ENCODE measurements at places on chromosomes 7 and 10.

- DNase-seq, result no peak
Measured at GRCh38 chr7:88665892-88666514, 93.5 kb upstream of the ZNF804B start.

DNA sequence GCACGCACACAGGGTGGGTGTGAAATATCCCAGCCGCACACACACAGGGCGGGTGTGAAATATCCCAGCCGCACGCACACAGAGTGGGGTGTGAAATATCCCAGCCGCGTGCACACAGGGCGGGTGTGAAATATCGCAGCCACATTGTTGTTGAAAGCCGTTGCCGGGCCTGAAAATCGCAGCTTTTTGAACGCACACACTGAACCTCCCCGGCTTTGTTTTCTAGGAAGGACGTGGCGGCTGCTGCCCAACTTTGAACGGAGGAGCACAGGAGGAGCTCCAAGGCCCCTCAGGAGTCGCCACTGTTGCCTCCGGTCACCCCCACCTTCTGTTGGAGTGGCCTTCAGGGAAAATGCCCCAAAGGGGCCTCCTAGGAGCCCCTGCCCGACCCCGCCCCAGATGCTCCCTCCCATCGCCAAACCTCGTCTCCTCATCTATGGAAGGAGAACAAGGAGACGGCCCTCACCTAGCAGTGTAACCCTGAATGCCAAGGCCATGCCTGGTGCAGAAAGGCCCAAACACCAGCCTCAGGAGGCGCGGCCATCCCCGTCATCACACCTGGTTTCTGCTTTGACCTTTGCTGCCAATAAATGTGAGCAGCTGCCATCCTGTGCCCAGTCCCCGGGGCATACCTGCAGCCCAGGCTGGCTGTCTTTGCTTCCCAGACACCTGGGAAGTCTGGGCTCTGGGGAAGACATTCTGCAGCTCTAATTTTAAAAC is 318.6 kb downstream of the PTPRN2 start:
- no peak for DNase-seq

DNA sequence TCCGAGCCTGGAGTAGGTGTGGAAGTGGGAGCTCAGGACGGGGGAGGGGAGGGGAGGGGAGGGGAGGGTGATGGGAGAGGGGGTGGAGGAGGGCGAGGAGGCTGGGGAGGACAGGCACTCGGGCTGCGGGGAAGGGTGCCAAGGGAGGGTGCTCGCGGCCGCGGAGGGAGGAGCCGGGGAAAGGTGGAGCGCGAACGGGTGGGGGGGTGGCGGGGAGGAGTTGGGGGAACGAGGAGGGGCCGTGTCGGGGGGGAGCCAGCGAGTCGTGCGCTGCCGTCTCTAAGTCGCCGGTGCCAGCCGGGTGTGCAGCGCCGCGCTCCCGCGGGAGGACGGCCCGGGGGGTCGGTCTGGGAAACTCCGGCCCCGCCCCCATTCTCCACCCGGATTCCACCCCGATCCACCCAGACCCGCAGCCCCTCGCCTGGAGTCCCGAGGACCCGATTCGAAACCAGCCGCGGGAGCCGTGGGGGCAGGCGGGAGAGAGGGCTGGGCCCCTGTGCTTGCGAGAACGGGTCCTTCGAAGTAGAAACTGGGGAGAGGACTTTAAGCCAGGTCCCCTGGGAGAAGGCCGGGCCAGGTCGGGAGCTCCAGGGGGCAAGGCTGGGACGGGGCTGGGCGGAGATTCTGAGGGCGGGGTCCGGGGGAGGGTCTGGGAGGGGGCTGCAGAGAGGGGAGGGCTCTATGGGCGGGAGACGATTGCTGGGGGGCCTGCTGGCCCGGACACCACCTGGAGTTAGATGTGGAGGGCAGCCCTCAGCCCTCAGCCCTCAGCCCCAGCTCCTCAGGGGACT is at the start of gene ZNF467:
TSS of gene ZNF467 (minus strand) at position 143 of the 791 bp plus-strand sequence. CDS start 2,556 bp downstream, outside the sequence.
- no peak for DNase-seq

GRCh38 chr10:32988604-32989003 is 30.6 kb upstream of the ITGB1 start:
- no peak for DNase-seq

- DNase-seq, result no peak
Measured at GRCh38 chr7:45670717-45671116, 96.5 kb downstream of the ADCY1 start.

- no peak for DNase-seq
Measured at GRCh38 chr7:1134951-1135350, 25.0 kb downstream of the ZFAND2A start.

Data from activated gamma-delta T cell (primary cell).